IPS-NIHi11 (cell line): ENCODE measurements at places on chromosomes 1 and 21.

GRCh38 chr1:94596260-94596659 is 54.7 kb upstream of the F3 start:
- DNase-seq: no peak

GRCh38 chr1:45013551-45014209 is 1.6 kb downstream of the UROD start:
- no peak for DNase-seq

DNA sequence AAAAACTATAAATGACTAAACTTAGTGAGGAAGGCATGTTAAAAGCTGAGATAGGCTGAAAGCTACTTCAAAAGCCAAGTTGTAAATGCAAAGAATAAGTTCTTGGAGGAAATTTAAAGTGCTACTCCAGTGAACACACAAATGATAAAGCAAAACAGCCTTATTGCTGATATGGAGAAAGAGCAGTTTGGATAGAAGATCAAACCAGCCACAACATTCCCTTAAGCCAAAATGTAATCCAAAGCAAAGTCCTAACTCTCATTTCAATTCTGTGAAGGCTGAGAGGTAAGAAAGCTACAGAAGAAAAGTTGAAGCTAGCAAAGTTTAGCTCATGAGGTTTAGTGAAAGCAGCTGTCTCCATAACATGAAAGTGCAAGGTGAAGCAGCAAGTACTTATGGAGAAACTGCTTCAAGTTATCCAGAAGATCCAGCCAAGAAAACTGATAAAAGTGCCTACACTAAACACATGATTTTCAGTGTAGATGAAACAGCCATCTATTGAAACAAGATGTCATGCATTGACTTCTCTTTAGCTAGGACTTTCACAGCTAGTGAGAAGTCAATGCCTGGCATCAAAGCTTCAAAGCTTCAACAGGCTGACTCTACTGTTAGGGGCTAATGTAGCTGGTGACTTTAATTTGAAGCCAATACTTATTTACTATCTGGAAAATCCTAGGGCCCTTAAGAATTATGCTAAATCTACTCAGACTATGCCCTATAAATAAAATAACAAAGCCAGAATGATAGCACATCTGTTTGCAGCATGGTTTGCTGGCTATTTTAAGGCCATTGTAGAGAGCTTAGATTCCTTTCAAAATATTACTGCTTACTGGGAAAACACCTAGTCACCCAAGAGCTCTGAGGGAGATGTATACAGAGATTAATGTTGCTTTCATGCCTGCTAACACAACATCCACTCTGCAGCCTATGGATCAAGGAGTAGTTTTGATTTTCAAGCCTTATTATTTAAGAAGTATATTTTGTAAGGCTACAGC is 188.6 kb downstream of the EIF4G3 start:
- no peak for DNase-seq

DNA sequence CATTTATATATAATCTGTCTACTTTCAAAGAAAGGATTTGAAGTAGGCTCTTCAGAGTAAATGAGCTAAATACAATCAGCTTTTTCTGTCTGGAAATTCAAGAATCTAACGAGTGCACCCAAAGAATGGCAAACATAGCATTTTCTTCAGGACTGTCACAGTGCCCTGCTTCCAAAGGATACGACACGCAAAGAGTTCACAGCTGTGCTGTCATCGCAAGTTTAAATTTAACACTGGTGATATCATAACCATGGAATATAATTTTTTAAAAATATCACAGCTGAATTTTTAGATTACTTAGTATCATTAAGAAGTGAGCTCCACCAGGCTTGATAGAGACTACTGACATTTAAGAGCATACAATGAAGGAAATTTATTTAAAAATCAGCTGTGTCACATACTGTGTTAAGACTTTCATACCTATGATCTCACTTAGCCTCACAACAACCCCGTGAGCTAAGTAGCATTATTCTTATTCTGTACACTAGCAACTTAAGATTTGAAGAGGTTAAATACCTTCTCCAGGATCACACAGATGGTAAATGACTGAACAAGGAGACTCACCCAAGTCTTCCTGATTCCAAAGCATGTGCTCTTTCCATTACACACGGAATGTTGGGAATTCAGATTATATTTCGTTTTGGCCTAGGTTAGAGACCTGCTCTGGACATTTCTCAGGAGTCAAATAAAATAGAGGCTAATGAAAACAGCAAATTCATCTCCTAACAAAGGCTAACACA is 46.2 kb upstream of the PRRX1 start:
- DNase-seq: no peak

DNA sequence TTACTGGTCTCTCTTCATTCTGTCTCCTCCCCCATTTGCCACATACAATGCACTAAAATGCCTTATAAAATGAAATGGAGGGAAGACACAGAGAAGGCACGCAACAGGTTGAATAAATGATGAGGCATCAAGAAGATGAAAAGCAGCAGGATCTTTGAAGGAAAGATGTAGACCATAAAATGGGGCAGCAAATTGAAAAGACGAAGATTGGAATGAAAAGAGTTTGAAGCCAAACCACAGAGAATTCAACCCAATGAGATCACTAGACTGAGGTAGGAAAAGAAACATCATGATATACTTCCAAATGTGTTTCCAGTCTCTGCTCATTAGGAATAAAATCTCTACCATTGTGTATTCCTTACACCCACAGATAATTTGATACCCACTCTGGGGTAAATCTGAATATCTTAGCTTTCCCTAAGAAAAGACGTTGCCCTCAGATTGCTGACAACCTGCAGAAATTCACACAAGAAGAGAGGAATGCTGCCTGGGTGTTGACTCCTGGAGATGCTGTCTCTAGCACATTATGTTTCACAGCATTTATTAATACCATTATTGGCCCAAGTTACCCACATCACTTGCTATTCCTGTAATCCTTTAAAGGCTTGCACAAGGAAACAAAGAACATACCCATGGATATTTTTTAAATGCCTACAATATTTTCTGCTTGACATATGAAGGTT is 230.9 kb downstream of the LTN1 start:
- no peak for DNase-seq

GRCh38 chr1:158186180-158186579 is 5.5 kb downstream of the CD1D start:
- no peak for DNase-seq

GRCh38 chr1:20893931-20894330 is 106.8 kb upstream of the HP1BP3 start:
- DNase-seq: no peak

DNA sequence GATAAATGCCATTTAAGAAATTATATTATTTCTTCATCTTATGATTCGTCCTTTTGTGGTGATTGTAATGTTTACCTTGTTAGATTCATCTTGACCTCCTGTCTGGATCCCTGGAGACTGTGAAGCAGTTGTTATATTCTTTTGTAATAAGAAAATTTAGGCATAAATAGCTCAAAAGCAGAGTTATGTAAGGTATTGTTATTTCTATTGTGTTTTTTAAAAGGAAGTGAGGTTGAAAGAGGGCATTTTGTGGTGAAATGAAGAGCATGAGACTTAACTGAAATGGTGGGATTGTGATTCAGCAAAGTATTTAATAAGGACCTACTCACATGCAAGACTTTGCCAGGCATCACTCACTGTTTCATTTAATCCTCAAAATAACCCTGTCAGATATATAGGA is 104.0 kb downstream of the PDE4B start:
- DNase-seq: no peak

- no peak for DNase-seq
These were observed 170.9 kb downstream of the ASTN1 start for GRCh38 chr1:176993587-176993986.

DNA sequence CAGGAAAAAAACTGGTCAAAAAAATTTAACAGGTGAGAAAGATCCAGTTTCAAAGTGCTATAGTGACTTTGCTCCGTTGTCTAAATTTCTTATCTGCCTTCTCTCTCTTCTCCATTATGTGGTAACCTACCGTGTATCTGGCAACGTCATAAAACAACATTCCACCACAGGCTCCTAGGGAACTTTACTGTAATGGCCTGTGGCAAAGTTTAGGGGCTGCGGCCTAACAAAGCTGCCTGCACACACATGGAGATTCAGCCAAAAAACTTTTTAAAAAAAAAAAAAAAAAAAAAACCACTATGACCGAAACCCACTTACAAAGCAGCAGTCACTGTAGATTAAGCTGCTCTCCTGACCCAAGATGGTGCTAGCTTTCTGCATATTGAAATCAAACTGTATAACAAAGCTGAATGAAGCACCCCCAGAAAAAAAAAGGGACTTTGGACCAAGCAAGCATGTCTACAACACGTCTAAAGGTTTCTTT is 202.6 kb downstream of the SLC45A1 start:
- DNase-seq: no peak

- DNase-seq: peak; percentile 56
These were observed 313.9 kb downstream of the BARHL2 start for GRCh38 chr1:90402893-90403849.

GRCh38 chr1:2353551-2354438 is 37.6 kb downstream of the MORN1 start:
- no peak for DNase-seq

DNA sequence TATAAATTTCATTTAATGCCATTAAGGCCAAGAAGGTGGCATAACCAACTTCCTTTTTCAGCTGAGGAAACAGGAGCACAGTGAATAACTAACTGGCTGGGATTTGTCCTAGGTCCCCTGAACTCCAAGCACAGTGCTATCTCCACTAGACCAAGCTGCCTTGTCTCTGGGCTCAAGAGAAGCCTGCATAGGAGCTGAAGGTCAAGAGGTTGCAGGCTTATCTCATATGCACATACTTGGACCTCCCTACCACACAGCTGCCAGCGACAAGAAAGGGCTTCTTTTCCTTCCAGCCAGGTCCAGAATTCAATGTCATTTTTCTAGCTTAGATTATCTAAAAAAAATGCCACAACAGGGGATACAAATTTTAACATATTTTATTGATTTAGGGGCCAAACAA is 27.1 kb downstream of the AK2 start:
- DNase-seq: no peak

DNA sequence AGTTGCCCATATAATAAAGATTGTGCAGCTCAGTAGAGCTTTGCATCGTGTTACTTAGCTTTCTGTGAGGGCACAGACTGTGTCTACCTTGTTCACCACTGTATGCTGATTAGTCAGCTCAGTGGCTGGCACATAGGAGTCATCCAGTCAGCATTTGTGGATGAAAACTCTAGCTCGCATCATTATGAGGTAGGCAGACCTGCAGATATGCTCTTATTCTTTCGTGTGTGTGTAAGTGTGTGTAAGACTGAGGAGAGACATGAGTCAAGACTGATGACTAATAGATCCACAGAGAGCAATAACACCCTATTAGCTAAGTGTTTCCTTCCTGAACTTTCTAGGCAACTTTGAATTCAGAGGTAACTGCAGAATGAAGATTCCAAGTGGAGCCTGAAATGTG is 17.1 kb downstream of the TTF2 start:
- no peak for DNase-seq

DNA sequence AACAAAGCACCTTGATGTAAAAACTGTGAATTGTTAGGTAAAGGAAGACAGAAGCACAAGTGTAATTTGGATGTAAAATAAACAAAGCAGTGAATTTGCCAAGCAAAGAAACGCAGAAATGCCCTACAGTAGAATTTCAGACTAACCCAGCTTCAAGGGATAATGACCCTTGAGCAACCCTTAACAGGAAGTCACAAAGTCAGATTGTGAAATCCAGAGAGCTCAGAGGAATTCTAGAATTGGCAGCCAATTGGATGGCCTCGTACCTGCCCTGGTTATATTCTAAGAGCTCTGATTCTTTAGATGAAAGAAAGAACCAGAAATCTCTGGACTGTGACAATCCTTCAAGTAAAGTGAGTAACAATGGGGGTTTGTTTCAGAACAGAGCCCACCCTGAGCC is 152.7 kb upstream of the CHRM3 start:
- DNase-seq: no peak

GRCh38 chr1:79663916-79664315 is 657.4 kb upstream of the ADGRL4 start:
- peak; percentile 4 for DNase-seq

GRCh38 chr1:163561580-163562295 is 240.0 kb downstream of the NUF2 start:
- DNase-seq: peak; percentile 75

GRCh38 chr1:55988963-55989452 is 590.4 kb downstream of the PLPP3 start:
- no peak for DNase-seq

GRCh38 chr1:15764269-15764764 is 5.7 kb downstream of the FBLIM1 start:
- DNase-seq: peak; percentile 62

DNA sequence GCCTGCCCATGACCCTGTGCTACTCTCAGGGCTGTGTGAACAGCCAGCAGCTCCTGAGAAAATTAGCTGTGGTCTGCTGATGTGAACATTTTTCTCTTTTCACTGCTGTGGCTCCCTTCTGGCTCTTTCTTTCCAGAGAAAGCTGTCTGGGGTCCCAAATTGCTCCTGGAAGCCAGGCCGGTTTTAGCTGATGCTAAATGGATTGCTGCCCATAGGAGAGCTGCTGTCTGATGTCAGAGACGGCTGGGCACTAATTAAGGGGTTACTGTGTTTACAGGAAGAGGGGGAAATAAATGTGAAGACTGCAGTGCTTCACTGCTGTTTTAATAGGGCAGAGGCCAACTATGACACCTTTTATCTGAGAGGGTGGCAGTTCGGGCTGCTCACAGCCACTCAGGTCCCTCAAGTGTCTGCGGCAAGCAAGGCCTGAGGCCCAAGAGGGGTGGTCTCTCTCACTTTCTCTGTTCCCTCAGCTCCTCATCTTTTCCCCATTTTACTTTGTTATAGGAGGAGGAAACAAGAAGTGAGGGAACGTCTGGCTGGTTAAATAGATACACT is 106.0 kb upstream of the GNG12 start:
- DNase-seq: no peak

- DNase-seq: no peak
These were observed 5.3 kb downstream of the C1orf116 start for GRCh38 chr1:207027206-207027777.

- DNase-seq: peak; percentile 17
These were observed 9.5 kb downstream of the COL16A1 start for GRCh38 chr1:31694069-31694963.

DNA sequence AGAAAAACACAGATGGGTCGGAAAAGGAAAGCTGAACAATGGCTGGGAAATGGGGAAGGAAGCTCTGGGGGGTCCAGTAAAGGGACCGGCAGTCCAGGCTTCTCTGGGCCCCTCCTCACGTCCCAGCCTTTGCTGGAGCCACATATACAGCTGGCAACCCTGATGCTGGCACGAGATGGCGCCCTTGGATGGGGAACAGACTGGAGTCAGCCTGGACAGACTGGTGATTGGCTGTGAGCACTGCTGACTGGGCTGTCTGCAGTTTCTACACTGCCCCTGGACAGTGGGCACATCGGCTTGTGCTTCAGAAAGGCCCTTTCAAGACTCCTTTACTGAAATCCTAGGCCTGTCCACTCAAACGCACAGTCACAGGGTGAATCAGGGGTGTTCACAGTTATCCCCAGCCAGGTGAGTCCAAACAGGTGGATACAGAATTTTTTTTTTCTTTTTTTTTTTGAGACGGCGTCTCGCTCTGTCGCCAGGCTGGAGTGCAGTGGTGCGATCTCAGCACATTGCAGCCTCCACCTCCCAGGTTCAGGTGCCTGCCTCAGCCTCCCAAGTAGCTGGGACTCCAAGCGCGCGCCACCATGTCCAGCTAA is 31.1 kb upstream of the ZBTB40 start:
- DNase-seq: peak; percentile 90

- DNase-seq: no peak
These were observed 21.5 kb downstream of the PTPRF start for GRCh38 chr1:43552059-43552742.

- no peak for DNase-seq
These were observed 76.6 kb downstream of the HSPA13 start for GRCh38 chr21:14306126-14306907.
